ENCODE measurements at places on chromosomes 4 and X. TPM values are rescaled to one million over a fixed set of nuclear protein-coding genes. Genes with fewer than 3 reads are reported as not detected.

The EMCN gene
- total RNA-seq: not detected

The H2BW2 gene
- not detected for total RNA-seq

The BCOR gene
- total RNA-seq: 46.6 TPM

The CDKL5 gene
- 2.0 TPM for total RNA-seq

The OTC gene
- total RNA-seq: not detected

The SSX2 gene
- not detected for total RNA-seq

The CDX4 gene
- total RNA-seq: not detected

The F8A1 gene
- 61.8 TPM for total RNA-seq

The ADH1C gene
- not detected for total RNA-seq

The UGT2B17 gene
- total RNA-seq: not detected

The NOA1 gene
- 22.6 TPM for total RNA-seq

The DCLK2 gene
- total RNA-seq: 0.05 TPM

The ZNF732 gene
- total RNA-seq: not detected

The UNC5C gene
- not detected for total RNA-seq

The GUF1 gene
- total RNA-seq: 20.6 TPM

The PTCHD1 gene
- not detected for total RNA-seq

The DMP1 gene
- not detected for total RNA-seq

The GPRASP1 gene
- total RNA-seq: 1.6 TPM

The ASMT gene
- 0.48 TPM for total RNA-seq

The LANCL3 gene
- total RNA-seq: 0.23 TPM

The KLHL4 gene
- 0.08 TPM for total RNA-seq

The FRMPD4 gene
- total RNA-seq: not detected

The RTL3 gene
- total RNA-seq: not detected

The ACSL4 gene
- total RNA-seq: 62.1 TPM

The SLC16A2 gene
- total RNA-seq: not detected

The NUDT10 gene
- 0.20 TPM for total RNA-seq

The MAP3K15 gene
- total RNA-seq: 0.38 TPM

The MAGEA11 gene
- total RNA-seq: not detected

The ARHGAP36 gene
- not detected for total RNA-seq

The KCND1 gene
- 4.9 TPM for total RNA-seq
